ENCODE measurements at places on chromosomes 2 and 18. TPM values are rescaled to one million over a fixed set of nuclear protein-coding genes. Genes with fewer than 3 reads are reported as not detected.

- DNase-seq, result peak; percentile 70
These were observed 7.7 kb downstream of the ITSN2 start for GRCh38 chr2:24352664-24353063.

- DNase-seq, result no peak
These were observed 114.5 kb downstream of the STPG4 start for GRCh38 chr2:47040651-47041050.

GRCh38 chr2:238897911-238898311 lies 50.0 kb downstream of the TWIST2 start:
- DNase-seq, result no peak

PPP1R1C gene
- total RNA-seq, result 0.51 TPM

DNA sequence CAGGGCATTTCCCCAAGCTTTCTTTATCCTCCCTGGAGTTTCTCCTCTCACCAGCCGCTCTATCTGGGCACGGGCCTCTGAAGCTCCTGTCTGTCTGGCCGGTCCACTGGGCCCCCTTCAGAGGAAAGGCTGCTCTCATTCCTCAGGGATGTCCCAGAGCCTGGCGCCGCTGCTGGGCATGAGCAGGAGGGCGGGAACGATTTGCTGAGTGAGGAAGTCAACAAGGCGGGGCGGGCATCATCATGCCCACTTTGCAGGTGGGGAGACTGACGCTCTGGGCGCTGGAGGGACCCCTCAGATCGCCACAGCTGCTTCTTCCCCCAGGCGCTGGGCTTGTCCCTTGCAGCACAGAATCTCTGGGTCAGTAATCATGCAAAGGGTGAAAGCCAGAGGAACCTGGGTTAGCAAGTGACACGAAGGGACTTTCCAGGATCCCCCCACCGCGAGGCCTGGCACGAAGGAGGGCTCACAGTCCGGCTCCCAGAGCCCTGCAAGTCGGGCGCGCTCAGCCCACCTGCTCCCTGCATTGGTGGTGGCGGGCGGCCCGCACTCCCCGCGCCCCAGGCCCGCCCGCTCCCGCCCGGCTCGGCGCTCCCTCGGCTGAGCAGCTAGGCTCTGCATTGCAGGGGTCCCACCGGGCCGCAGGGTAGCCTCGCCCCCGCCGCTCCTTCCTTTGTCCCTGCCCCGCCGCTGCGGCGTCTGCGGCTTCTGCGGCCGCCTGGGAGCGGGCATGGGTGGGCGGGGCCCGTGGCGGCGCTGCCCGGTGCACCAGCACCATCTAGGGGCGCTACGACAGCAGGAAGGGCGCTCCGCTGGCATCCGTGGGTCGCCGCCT lies 157.8 kb downstream of the CYRIA start:
- peak; percentile 66 for DNase-seq

- DNase-seq, result peak; percentile 30
These were observed 9.0 kb downstream of the CAPN10 start for GRCh38 chr2:240595381-240596079.

MARCO gene
- not detected for total RNA-seq

All from dermis blood vessel endothelial cell (primary cell).